RPMI7951 (cell line): ENCODE measurements at places on chromosomes 3 and 15. TPM values are rescaled to one million over a fixed set of nuclear protein-coding genes. Genes with fewer than 3 reads are reported as not detected.

The MEX3B gene
- 7.1 and 8.1 TPM in 2 replicates for total RNA-seq

The SNUPN gene
- 30.5 and 33.2 TPM in 2 replicates for total RNA-seq

The HACL1 gene
- total RNA-seq, result 35.1 and 35.3 TPM in 2 replicates

The LRRC3B gene
- total RNA-seq, result not detected in 2 replicates

The TEX55 gene
- total RNA-seq, result not detected in 2 replicates

The SLC22A14 gene
- total RNA-seq, result 0.12 and 0.20 TPM in 2 replicates

DNA sequence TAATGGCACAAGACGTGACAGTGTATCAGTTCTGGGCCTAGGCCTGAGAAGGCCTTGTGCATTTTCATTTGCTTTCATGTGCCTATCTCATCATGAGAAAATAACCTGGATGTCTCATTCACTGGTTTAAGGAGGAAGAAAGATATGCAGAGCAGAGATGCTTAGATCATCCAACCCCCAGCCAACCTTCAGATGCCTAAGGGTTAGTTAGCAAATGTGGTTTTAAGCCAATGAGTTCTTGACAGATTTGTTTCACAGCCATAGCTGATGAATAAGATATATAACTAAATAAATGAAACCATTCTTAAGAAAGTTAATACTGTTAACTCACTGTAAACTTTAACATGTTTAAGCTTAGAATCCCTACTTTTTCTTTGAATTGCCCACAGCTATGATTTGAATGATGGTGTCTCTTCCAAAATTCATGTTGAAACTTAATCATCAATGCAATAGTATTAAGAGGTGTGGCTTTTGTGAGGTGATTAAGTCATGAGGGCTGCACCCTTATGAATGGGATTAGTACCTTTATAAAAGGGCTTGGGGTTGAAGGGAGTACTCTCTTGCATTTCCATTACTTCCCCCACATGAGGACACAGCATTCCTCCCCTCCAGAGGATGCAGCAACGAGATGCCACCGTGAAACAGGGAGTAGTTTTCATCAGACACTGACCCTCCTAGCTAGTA lies 324.6 kb upstream of the TBC1D5 start:
- peak; percentile 21 for DNase-seq

- DNase-seq, result peak; percentile 89
Measured at GRCh38 chr3:157077565-157077991, 82.4 kb downstream of the CCNL1 start.

DNA sequence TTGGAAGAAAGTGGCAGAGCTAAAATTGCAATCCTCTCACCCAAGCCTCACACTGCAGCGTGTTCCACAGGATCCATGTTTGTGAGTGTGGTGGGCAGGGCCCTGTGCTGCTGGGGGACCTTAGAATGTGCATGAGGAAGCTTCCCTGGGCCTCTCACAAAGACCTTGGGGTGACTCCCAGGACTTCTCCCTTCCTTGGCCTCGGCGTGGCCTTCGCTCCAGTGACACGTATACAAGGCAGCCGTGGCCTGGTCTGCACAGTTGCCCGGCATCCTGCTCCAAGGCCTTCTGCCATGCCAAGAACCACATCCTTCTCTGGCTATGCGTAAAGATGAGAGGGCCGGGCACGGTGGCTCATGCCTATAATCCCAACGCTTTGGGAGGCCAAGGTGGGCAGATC lies 196.4 kb downstream of the UACA start:
- no peak for DNase-seq

DNA sequence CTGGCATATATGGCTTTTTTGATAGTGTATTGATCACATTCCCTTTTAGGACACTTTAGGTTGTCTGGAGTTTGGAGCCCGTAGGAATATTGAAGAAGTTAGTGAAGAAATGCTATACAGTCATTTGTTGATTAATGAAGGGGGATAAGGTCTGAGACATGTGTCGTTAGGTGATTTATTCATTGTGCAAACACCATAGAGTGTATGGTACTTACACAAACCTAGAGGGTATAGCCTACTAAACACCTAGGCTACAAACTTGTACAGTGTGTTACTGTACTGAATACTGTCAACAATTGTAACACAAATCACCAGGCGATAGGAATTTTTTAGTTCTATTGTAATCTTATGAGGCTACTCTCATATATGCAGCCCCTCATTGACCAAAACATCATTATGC lies 3.3 kb downstream of the TPM1 start:
- DNase-seq, result no peak

DNA sequence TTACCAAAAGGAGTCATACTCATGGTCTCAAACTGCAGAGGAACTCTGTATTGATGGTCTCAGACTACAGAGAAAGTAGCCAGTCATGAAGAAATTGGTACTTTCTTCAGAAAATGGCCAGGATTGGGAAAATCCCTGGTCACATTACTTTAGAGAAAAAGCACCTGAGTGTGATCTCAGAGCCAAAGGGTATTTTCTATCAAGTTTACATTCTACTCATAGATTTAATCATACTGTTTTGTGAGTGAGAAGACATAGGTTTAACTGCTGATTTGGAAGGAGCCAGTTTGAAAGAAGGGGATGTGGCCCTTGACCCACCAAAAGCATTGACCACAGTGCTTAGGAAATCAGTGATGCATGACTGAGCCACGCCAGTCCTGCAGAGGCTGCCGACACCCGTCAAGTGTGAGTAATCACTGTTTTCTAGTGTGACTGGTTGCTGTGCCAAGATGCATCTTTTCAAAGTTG lies 203.6 kb downstream of the AKAP13 start:
- no peak for DNase-seq

DNA sequence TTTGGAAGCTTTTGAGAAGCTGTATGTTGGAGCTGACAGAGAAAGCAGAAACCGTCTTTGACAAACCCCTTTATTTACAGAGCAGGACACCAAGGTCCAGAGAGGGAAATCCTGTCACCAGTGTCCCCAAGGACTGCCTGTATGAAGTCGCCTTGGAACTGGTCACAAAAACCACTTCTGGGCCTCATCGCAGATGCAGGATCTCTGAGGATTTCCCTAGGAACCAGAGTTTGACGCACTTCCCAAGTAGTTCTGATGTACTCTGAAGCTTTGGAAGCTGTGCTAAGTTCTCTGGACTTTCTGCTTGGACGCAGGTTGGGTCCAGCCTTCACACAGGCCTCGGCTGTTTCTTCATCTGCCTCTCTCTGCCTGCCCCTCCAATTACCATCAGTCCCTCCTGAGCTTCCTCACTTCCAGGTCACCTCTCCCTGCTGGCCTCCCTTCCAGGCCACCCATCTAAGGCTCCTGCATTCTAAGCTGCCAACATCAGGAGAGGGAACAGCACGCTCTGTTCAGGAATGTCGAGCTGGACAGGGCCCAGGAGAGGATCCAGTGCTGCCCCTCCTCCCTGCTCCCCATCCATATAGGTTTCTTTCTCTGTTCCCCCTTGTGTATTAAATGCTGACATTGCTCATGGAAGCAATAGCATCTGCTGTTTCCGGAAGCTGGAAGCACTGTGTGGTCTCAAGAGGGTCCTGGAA lies 270.8 kb downstream of the OPA1 start:
- DNase-seq, result no peak

DNA sequence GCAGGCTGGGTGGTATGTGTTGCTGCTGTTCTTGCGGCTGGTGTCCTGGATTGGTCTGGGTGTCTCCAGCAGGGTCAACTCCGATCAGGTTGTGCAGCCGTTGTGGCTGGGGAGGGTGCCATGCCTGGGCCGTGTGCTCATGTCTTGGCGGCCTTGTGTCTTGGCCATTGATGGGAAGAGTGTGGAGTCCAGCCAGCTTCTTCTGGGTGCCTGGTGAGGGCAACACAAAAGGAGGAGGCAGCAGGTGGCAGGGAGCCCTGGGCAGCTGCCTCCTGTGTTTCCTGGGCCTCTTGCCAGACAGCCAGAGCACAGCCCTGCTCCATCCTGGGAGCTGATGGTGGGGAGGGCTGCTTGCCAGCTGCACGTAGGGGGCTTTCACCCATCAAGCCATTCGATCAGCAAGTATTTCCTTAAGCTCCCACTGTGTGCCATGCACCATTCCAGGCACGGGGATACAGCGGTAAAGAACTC lies 4.3 kb downstream of the CHAC1 start:
- no peak for DNase-seq

GRCh38 chr3:31275038-31275572 lies 257.6 kb upstream of the STT3B start:
- peak; percentile 27 for DNase-seq

DNA sequence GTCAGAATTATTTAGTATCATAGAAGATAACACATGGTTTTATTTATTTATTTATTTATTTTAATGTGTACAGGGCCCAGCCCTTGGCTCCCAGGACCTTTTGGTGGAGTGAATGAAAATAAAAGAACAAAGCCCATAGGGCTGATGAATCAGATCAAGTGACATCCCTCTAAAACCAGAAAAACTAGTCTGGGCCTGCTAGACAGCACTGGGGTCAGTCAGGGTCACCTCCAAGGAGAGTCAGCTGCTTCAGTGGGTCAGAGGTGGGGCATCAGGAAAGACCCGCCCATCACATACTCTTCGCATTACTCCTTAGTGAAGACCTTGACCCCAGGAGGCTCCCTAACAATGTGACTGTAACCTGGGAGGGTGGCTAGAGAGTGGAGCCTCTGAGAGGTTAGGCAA lies 12.8 kb downstream of the PPCDC start:
- DNase-seq, result peak; percentile 86

- no peak for DNase-seq
Measured at GRCh38 chr3:9911863-9912262, 5.0 kb upstream of the IL17RC start.

DNA sequence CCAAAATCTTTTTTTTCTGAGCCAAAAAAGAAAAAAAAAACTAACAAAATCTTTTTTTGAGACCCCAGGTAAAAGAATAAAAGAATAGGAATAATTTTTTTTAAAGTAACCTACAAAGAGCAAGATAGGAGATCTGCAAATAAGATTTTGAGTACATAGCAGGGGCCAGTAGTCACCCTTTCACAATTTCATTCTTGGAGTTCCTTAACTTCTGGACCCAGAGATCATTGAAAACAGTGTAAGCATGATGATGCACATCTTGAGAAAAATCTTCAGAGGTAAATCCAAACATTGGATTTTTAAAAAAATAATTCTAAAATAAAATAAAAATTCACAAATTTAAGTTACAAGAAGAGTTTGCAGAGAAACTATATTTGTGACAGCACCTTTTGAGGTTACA lies 18.8 kb downstream of the TFRC start:
- DNase-seq, result no peak

- peak; percentile 6 for DNase-seq
Measured at GRCh38 chr15:53323191-53323590, 436.3 kb downstream of the WDR72 start.

GRCh38 chr3:57275393-57275792 lies 17.1 kb downstream of the ASB14 start:
- DNase-seq, result no peak

DNA sequence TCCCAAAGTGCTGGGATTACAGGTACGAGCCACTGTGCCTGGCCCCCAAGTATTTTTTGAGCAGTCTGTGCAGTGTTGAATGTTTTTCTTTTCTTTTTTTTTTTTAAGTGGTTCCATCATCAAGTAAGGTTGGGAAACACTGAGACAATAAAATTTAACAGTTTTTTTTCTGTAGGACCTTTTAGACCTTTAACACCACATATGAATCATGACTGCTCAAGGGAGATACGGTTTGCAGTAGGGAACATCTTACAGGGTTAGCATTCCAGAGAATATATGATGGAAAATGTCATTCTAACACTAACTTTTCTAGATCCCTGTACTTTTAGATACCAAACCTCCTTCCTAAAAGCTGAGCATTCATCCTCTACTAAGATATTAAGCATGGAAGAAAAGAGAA lies 41.7 kb downstream of the SNX4 start:
- DNase-seq, result no peak

DNA sequence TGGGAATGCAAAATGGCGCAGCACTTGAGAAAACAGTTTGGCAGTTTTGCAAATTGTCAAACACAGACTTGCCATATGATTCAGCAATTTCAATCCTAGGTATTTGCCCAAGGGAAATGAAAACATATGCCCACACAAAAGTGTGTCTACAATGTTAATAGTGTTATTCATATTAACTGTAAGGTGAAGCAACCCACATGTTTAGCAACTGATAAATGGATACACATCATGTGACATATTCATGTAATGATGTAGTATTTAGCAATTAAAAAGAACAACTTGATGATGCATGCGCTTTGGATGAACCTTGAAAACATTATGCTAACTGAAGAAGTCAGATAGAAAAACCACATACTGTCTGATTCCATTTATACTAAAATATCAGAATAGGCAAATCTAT lies 539.0 kb upstream of the PPP2R3A start:
- no peak for DNase-seq

DNA sequence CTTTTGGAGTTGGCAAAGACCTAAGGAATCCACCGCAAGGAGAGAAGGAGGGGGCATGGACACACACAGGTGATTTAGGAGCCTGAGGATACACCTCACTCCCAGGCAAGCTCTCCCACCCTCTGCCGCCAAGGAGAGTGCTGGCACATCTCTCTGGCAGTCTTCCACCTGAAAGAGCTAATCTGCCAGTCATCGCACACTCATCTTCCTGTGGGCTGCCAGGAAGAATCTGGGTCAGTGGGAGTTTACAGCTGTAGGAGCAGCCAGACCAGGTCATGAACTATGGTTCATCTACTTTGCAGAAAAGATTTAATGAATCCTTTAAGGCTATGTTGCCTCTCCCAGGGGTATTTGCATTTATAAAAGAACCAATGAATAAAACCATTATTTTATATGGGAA lies 170.6 kb upstream of the TSC22D2 start:
- DNase-seq, result peak; percentile 93

- DNase-seq, result peak; percentile 97
Measured at GRCh38 chr3:111739311-111739911, 119.7 kb upstream of the PHLDB2 start.

- peak; percentile 12 for DNase-seq
Measured at GRCh38 chr15:91885714-91886270, 32.3 kb downstream of the SLCO3A1 start.
